ENCODE measurements at places on chromosomes 12 and 14.

DNA sequence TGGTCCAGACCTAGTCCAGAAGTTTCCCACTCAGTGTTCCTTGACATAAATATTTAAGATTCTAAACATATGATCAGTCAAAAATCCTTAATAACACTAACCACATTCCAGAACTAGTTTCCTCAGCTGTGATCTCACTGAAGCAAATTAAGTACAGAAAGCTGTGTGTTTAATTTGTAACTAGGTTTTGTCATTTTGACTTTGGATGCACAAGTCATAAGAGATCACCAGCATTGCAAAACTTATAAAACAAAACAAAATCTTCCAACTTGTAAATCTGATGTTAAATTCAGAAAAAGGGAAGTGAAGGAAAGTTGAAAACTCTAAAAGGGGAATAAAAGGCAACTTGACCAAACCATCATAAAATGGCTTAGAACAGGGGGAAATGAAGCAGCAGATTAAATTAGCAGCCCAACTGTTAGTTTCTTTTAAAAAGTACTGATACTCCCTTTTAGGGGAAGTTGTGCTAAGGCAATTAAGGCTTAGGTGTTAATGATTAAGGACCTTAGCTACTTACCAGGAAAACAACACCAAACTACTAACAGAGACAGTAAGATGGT, 56.6 kb downstream of the SH2B3 start:
- no peak for DNase-seq

GRCh38 chr12:88325076-88325815, 183.1 kb downstream of the TMTC3 start:
- DNase-seq = no peak

- no peak for DNase-seq
Measured at GRCh38 chr12:63319386-63319785, 168.4 kb upstream of the AVPR1A start.

GRCh38 chr14:72851635-72852034, 42.3 kb downstream of the DPF3 start:
- no peak for DNase-seq

- no peak for DNase-seq
Measured at GRCh38 chr14:92625213-92625612, 111.6 kb downstream of the RIN3 start.

- DNase-seq = no peak
Measured at GRCh38 chr14:63487724-63488123, 55.5 kb downstream of the PPP2R5E start.

GRCh38 chr12:132024758-132025157, 75.0 kb downstream of the EP400 start:
- no peak for DNase-seq

DNA sequence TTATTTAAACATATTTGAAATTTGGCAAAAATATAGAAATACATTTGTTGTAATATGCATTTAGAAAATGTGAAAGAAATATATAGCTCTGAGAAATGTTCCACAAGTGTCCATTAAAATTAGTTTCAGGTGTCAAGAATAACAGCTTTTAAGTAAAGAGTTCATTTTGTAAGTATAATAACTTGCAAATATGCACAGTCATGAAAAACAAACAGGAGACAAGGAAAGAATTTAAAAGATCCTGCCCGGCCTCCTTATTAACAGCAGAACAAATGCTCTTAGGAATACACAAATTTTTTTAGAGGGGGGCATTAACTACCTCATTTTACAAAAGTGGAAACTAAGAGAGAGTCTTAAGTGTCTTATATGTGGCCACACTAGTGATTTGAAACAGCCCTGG, 77.7 kb upstream of the DBX2 start:
- DNase-seq = no peak

DNA sequence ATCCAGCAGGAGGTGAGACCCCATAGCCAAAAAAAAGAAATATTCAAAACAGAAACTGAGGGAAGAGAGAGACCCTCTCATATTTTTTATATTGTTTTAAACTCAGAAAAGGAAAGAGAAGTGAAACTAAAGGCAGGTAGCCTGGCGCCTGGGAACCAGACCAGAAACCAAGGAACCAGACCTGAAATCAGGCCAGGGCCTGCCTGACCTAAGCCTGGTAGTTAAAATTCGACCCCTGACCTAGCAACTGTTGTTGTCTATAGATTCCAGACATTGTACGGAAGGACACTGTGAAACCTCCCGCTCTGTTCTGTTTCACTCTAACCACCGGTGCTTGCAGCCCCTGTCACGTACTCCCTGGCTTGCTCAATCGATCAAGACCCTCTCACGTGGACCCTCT, 38.5 kb upstream of the CD163 start:
- DNase-seq = no peak

DNA sequence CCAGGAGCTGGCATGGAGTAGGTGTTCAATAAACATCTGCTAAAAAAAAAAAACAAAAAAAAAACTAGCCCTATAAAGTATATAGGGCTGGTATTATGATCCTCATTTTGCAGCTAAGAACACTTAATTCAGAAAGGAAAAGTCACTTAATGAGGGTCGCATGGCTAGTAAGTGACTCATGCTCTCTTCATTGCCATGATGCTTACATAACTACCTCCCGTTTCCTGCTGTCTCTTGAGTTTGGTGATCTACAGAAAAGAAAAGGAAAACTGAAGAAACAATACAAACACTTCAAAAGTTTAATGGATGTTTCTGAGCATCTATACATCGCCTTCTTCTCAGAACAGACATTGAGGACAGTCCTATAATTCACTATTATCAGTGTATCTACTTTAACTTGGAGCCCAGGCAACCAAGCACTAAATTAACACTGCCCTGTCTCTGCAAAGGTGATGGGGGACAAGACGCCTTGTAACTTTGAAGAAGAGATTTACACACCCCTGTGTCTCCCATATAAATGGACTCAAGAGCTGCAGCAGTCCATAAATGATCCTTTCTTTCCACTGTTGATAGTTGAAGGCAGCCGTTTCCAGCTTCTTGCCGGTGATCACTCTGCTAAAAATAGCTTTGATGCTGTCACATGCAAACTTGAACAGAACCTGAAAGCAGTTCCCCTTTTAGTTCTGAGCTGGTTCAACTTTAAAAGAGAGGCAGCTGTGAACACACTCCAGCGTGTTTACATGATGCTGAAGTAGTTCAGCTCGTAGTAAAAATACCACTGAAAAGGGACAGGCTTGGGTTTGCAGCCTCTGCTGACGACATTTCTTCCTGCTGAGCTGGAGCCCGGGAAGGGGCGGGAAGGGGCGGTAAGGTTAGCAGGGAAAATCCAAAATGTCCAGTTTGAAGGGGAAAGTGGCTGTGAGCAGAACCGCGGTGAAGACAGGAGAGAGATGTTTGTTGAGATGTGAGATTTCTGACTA, 113.3 kb downstream of the FOXN3 start:
- peak; percentile 19 for DNase-seq

DNA sequence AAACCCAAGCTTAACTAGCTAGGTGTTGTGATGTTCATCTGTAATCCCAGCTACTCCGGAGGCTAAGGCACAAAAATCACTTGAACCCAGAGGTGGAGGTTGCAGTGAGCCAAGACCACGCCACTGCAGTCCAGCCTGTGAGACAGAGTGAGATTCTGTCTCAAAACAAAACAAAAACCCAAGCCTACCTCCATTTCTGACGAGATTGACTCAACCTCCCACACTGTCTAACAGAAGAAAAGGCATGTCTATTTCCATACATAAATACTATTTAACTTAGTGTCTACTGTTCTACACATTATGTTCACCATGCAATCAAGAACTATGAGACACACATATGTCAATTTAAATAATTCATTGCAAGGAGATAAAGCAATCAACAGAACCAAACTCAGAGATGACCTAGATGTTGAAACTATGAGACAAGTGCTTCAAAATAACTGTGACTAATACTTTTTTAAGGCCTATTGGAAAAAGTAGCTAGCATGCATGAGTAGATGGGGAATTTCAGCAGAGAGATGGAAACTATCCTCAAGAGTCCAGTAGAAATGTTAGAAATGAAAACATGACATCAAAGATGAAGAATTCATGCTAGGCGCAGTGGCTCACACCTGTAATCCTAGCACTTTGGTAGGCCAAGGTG, 75.9 kb upstream of the DHRS4 start:
- peak; percentile 56 for DNase-seq

- no peak for DNase-seq
Measured at GRCh38 chr14:33938131-33938949, 12.5 kb downstream of the EGLN3 start.

GRCh38 chr14:24139272-24139934, 2.0 kb downstream of the EMC9 start:
- DNase-seq = peak; percentile 49

- DNase-seq = no peak
Measured at GRCh38 chr12:42450248-42450647, 124.3 kb downstream of the PPHLN1 start.

DNA sequence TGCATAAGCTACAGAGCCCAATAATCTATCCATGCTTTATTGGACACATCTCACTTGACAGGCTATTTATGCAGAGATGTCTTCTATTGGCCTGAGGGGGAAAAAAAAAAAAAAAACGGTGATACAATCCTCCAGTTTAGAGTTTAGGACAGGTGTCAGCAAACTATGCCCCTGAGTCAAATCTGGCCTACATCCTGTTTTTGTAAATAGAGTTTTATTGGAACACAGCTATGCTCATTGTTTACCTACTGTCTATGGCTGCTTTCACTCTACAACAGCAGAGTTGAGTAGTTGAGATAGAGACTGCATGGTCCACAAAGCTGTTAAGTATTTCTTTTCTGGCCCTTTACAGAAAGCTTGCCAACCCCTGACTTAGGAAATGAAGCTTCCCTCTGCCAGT, 403.1 kb downstream of the C12orf75 start:
- DNase-seq = no peak

DNA sequence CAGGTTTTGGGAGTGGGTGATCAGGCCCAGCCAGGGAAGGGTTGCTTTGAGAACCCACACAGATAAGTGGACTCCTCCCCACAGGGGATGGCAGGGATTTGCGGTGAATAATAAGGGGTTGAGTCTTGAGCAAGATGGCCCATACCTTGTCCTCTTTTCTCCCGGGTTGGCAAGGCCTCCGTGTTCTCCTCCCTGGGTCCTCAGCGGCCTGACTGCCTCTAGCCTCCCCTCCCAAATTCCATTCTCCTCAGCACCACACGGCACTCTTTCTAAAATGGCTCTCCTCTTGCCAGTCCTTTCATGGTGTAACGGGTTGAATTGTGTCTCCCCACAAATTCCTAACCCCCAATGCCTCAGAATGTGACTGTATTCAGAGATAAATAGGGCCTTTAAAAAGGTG, 70.0 kb downstream of the CHST11 start:
- no peak for DNase-seq

DNA sequence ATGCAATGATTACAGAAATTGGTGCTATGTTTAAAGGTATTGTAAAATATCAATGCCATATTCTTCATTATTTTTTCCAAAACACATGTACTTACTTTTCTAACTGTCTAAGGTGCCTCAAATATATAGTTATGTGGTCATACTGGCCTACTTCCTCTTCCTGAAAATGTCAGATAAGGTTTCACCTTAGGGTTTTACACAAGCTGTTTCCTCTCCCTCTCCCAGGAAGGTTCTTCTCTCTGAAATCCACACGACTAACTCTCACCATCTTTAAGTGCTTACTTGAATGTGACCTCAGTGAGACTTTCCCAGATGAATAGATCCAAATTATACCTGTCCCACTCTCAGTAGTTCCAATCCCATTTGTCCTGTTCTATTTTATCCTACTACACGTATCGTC, 11.6 kb upstream of the CLEC4D start:
- no peak for DNase-seq

GRCh38 chr12:16526693-16527092, 79.3 kb downstream of the LMO3 start:
- no peak for DNase-seq

DNA sequence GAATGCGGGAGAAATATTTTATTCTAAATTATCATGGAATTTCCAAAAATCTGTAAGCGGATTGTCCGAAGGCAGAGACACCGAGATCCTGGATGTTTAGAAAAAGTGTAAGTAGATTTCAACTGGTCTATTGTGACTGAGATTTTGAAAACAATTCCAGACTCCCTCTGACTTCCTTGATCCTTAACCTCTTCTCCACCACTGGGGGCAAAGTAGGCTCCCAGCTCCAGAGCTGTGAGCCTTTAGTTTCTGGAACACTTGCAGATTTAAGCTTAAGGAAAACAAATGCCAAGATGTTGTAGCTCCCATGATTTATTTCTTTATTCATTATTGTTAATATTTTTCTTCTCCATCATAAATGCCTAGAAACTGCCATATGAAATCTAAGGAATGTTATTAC, 1320.5 kb upstream of the SEL1L start:
- no peak for DNase-seq

GRCh38 chr12:105961821-105962671, 176.7 kb downstream of the NUAK1 start:
- DNase-seq = no peak

DNA sequence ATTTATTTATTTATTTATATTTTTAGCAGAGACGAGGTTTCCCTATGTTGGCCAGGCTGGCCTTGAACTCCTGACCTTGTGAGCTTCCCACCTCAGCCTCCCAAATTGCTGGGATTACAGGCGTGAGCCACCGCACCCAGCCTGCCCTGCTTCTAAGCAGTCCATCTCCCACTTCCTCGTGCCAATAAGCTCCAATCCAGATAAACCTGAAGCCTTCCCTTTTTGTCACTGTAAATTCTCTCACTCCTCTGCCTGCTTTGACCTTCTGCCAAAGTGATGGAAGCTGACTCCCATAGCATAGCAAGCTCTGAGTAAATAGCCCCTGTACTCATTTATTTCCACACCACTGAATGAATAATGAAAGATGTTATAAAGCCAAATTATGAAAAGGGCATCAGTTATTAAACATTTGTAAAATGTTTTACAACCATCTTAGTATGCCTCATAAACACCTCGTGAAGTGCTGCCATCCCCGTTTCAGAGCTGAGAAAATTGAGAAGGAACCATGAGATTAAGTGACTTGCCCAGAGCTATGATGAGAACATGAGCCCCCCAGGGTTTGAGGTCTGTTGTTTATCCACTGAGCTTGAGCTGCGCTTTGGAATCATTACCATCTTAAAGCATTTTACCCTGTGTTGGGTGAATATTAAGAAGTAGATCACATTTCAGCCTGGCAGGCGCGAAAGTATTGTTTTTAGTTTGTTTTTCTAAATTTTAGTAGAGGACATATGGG, 30.4 kb downstream of the MANSC1 start:
- DNase-seq = no peak

- DNase-seq = no peak
Measured at GRCh38 chr14:68418174-68419118, 374.4 kb downstream of the ZFP36L1 start.

DNA sequence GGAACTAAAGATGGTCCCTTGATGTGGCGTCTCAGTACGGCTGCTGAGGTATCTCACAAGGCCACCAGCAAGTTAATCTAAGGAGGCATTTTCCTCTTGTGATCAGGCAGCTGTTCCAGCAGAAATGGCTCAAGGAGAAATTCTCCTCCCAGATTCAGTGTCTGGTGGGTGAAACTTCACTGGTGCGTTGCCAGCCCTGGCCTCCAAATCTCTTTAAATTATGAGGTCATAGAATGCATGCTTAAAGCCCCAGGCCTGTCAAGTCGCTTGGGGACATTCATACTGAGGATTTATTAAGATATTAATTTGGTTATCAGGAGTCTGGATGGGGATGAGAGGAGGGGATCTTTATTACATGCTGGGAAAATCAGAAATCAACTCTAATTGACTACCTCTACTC, 72.9 kb downstream of the PPP2R5C start:
- no peak for DNase-seq

- DNase-seq = no peak
Measured at GRCh38 chr12:106030210-106031071, 108.3 kb downstream of the NUAK1 start.

GRCh38 chr12:47071241-47071852, 8.1 kb upstream of the PCED1B start:
- DNase-seq = peak; percentile 41

GRCh38 chr12:89346741-89347324, 5.5 kb downstream of the DUSP6 start:
- no peak for DNase-seq

GRCh38 chr12:122411537-122411936, 10.9 kb downstream of the CLIP1 start:
- no peak for DNase-seq

Data from activated CD4-positive, alpha-beta T cell treated with anti-CD3 and anti-CD28 coated beads, Interleukin-2, Interleukin-6, amounts not matched to agents 100 ng/mL and 50 ng/mL, durations not matched to agents 16 hours and 8 hours (primary cell).